ENCODE measurements at places on chromosomes 6 and 20.

- no peak for DNase-seq
Measured at GRCh38 chr6:85866758-85867401, 224.2 kb upstream of the SYNCRIP start.

DNA sequence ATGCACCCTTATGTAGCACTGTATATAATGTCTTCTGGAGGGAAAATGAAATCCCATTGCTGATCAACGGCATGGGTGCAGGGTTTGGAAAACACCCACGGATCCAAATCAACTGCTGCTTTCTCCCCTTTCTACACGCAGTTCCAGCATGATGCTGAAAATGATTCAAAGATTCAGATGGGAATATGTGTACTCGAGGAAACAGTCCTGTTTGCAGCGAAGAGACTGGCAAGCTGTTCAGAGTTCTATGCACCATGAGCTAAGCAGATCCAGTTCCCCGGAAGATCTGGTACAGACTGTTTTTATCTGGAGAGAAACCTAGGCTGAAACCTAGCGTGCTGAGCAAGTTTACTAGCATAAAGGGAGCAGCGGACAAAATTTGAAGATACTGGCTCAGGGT, 47.9 kb upstream of the CDH4 start:
- DNase-seq: no peak

- no peak for DNase-seq
Measured at GRCh38 chr6:12371151-12371550, 81.0 kb downstream of the EDN1 start.

DNA sequence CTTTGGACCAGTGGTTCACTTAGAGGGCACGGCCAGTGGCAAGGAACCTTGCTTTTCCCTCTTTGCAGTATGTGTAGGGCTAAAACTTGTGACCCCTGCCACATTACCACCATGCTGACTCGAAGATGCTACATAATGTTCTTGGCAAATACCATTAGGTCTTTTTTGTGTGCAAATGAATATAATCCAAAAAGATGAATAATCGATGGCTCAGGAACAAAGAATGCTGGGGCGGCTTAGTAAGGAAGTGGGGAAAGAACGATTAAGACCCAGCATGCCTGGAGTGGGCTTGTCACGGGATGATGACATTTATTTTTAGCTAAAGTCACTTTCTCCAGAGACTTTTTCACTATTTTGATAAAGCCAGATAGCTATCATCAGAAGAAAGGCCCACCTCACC, 23.1 kb downstream of the CMTR1 start:
- no peak for DNase-seq

DNA sequence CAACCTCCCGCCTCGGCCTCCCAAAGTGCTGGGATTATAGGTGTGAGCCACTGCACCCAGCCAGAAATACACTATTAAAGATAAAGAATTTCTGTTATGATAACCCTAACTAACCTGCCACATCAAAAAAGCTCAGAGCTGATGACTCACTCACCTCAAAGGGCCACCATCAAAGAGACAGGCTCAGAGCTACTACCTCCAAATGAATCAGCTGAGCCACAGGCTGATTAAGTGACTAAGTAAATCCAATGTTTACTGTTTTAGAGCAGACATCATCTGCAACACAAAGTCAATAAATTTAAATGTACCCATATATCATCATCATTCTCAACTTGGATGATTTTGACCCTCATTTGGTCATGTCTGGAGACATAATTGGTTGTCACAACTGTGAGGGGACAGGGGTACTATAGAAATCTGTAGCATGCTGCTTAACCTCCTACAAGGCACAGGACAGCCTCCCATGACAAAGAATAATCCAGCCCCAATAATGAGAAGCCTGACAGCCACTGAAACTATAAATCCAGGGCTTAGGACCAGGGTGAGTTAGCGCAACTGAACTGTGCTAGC, 106.5 kb downstream of the ATP9A start:
- no peak for DNase-seq

- DNase-seq: no peak
Measured at GRCh38 chr20:23782366-23782983, 31.7 kb upstream of the CST1 start.

DNA sequence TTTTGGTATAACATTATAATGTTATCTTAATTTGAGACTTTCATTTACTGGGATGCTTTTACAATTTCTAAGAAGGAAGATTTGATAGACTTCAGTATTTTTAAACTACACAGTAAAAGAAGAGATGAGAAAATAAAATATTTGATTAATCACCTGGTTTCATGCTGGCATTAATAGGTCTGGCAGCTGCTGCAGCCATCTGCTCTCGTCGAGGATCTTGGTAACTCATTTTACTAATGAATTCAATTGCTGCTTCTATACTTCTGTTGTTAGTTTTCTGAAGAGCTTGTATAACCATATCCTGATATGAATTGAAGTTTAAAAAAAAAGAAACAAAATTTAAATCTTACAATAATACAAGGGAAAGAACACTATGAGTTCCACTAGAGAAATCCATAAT, 23.0 kb downstream of the LATS1 start:
- DNase-seq: no peak

DNA sequence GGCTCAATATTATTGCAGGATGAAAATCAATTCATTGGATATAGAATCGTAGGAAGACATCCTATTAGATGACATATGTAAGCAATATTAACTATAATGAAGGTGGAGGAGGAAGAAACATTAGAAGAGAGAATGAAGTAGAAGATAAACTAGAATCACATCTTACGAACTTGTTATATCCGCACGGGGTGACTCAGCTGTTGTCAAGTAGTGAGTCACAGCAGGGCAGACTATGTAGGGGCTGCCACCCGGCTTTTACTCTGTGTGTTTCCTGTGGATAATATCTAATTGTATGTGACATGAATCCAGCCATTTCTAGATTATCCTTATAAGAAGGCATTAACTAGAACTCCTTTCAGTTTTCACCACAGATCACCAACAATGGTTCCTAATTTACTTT, 520.2 kb downstream of the DOK5 start:
- no peak for DNase-seq

DNA sequence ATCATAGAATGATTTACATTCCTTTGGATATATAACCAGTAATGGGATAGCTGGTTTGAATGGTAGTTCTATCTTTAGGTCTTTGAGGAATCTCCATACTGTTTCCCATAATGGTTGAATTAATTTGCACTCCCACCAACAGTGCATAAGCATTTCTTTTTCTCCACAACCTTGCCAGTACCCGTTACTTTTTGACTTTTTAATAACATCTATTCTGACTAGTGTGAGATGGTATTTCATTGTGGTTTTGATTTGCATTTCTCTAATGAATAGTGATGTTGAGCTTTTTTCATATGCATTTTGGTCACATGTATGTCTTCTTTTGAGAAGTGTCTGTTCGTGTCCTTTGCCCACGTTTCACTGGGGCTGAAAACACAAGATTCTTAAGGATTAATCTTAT, 107.3 kb downstream of the TINAG start:
- no peak for DNase-seq

Data from LNCaP clone FGC (cell line).